ENCODE measurements at places on chromosomes 7 and 10.

DNA sequence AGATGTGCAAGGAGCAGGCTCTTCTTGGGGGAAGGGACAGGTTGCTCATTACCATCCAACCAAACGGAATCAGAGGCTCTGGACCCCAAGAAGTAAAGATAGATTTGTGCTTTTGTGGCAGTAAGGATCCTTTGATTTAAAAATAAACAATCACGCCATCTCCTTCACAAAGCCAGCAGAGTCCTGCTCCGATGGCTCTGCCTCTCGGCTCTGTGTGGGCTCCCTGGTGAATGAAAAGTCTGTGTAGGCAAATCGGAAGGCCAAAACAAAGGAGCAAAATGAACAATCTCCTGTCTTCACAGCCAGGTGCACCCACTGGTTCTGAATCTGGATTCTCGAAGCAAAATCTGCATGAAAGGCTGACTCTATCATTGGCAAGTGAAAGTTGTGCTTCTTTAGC lies 3.8 kb downstream of the PTPRN2 start:
- no peak for DNase-seq

DNA sequence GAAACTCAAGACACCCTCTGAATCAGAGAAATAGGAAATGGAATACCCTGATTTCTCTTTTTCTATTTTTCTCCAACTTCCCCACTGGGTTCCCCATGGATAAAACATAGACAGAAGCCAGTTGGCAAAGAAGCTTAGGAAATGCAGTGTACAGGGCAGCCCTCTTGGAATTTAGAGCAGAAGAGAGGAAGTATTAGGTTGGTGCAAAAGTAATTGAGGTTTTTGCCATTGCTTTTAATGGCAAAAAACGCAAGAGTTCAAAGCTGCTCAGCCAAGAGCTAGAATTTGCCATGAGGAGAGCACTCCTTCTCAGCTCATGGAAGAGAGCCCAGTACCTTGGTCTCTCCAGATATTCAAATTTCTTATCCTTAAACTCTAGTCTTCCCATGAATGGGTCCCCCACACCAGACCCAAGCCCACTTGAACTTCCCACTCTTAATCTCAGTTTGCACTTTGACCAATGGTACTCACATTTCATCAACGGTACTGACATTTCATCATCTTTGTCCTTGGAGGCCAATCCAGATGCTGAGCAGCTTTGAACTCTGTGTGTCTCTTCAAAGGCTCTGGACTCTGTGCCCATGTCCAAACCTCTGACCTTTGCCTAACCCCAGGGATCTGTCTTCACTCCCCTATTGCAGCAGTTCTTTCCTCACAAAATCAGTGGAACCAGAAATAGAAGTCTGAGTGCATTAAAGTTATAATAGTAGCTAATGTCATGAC lies 73.2 kb upstream of the PPP1R3C start:
- no peak for DNase-seq

GRCh38 chr7:118349604-118350003 lies 125.1 kb downstream of the ANKRD7 start:
- no peak for DNase-seq

- DNase-seq: no peak
Observed at GRCh38 chr7:76997381-76998284, 34.5 kb downstream of the SPDYE17 start.

DNA sequence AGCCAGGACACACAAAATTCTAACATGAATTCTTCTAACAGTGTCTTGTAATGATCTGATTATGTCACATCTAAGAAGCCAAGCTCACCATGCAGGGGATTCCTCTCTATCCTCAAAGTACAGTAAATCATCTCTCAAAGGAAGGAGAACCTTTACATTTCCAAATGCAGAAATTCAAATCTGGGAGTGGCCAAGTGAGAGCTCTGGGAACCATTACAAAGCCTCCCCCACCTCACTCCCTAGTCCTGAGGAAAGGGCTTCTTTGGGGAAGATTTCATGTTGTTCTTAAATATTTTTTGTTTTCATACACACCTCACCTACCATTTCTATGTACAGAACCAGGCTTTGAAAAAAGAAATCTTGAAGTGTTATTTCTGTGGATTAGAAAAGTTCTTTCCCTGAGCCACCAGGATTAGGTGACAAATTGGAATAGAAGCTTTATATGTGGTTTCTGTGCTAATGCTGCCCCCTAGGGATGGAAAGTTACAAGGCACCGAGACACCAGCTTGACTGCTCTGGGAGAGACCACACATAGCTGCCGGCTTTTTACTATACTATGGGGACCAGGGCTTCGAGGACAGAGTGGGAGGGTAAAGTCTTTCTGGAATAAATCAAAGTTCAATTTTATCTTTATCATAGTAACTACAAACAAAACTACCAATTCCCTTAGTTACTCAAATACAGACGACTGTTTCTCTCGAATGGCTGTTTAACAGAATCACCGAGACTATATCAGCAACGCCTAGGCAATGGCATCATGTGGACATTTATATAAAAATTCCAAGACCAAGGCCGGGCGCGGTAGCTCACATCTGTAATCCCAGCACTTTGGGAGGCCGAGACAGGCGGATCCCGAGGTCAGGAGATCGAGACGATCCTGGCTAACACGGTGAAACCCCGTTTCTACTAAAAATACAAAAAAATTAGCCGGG lies 116.1 kb downstream of the RNF216 start:
- DNase-seq: peak; percentile 30

DNA sequence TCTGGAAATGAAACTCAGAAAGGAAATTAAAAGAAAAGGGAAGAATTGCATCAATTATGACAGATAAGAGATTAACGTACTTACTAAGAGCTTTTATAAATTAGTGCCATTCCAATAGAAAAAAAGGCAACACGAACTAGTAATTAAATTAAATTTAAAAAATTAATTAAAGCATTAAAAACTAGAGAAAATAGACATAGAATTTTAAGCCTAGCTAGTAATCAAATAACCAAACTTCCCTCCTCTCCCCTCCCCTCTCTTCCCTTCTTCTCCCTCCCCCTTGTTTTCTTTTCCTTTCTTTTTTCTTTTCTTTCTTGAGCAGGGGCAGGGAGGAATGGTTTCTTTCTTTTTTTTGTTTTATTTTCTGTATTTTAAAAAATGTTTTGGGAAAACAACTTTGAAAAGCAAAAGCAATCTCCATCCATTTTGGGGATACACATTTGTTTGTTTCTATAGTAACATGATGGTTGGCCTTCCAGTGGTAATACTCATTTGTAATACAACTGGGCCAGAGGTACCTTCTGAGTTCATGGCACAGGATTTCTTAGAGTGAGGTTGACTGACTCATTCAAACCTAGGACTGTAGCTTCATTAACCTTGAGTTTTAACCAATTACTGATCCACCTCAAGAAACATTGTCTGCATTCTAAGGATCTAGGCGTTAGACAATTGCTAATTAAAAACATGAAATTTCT lies 132.6 kb downstream of the ST7 start:
- DNase-seq: no peak

- DNase-seq: peak; percentile 17
Observed at GRCh38 chr10:132186488-132187429, at the start of gene DPYSL4. TSS of gene DPYSL4 (plus strand) at chr10:132186948. CDS start at chr10:132187064, 116 bp downstream.

GRCh38 chr10:125121003-125121402 lies 39.4 kb downstream of the CTBP2 start:
- DNase-seq: no peak

DNA sequence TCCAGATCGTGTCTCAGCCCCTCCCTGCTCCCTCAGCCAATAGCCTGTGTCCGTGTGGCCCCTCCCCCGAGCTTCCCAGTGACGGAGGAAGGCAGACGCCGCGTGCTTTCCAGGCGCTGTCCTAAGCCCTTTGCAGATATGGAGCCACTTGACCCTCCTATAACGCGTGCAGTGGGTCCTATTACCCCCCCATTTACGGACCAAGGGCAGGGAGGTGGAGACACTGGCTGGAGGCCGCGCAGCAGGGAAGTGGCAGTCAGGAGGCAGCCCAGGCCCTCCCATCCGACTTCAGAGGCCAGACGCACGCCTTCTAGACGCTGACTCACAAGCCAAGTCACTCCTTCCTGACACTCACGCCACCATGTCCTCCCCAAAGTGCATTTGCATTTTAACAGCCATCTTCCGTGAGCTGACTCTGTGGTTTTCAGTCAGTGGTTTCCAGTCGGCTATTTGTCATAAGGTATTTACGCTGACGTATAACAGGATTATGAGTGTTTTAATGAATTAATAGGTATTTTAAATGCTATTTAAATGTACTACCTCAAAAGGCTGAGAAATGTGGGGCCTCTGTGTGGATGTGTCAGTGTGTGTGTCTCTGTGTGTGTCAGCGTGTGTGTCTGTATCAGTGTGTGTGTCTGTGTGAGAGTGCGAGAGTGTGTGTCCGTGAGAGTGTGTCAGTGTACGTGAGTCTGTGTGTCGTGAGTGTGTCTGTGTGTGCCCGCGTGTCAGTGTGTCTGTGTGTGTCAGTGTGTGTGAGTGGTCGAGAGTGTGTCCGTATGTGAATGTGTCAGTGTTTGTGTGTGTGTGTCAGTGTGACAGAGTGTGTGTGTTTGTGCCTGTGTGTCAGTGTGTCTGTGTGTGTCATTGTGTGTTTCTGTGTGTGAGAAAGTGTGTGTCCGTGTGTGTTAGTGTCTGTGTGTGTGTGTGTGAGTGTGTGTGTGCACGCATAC lies 92.0 kb upstream of the INSIG1 start:
- DNase-seq: peak; percentile 86

- no peak for DNase-seq
Observed at GRCh38 chr7:100169147-100169850, 882 bp upstream of the GAL3ST4 start.

- DNase-seq: no peak
Observed at GRCh38 chr7:116836048-116836447, 26.3 kb upstream of the CAPZA2 start.

DNA sequence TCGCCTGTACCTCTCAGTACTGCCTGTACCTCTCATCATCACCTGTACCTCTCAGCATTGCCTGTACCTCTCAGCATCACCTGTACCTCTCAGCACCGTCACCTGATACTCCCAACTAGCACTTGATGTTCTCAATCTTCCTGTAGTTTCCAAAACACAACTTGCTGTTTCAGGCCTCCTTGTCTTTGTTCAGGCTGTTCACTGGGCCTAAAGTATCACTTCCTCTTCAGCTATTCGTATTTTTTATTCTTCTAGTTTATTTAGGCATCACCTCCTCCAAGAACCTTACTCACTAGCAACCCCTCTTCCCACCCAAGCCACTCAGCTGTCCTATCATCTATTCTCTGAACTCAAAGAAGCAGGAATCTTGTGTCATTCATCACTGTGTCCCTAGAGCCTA lies 24.1 kb downstream of the OR6B1 start:
- no peak for DNase-seq

GRCh38 chr7:123424463-123424862 lies 109.9 kb downstream of the IQUB start:
- DNase-seq: no peak

DNA sequence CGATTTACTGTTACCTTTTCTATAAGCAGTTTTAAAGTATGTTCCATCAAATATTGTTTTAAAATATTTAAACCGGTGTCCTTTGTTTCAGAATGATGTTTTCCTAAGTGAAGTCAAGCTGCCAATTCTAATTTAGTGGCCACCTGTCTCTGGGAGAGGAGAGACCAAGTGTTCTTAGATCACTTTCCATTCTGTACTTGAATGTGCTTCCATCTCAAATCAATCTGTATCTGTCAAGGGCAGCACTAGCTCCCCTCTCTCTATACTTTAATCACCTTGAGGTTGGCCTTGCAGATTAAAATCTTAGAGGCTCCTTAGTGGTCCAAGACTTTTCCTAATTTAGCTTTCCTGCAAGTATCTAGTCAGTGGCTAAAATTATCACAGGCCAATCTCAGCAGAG lies 49.6 kb downstream of the LGI1 start:
- no peak for DNase-seq

DNA sequence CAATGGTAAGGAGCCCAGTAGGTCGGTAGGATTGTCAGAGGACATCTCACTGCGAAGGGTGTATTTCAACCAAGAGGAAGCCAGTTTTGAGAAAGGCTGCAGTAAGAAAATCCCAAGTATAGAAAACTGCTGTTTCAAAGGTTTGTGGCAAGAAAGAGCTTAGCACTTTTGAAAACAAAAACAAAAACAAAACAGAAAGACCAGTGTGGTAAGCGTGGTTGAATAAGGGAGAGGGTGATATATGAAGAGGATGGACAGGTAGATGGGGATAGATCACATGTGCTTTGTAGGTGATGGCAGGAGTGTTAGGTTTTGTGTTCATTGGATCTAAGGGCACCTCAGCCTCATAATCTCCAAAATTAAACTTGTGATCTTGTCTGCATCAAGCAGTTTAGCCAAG lies 141.6 kb upstream of the WNT16 start:
- no peak for DNase-seq

- no peak for DNase-seq
Observed at GRCh38 chr10:37436357-37436756, 311.0 kb downstream of the ANKRD30A start.

DNA sequence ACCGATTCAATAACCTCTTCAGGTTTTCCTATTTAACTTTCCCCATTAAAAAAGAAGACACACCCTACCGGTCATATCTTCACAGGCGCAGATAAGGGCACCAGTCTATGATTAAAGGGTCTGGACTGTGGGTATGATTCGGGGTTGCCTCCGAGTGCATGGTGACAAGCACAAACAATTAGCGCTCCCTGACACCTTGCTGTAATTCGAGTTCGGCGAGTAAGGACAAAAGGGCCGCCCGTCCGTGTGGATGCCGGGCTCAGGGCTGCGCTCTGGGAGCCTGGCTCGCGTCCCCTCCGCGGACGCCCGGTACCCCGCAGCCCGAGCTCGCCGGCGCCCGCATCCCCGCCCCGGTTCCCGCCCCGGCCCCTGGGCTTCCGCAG lies 111.9 kb upstream of the RHEB start:
- DNase-seq: no peak

GRCh38 chr10:13417459-13418126 lies 69.5 kb upstream of the SEPHS1 start:
- no peak for DNase-seq

- DNase-seq: peak; percentile 8
Observed at GRCh38 chr7:73647725-73648592, 19.7 kb upstream of the VPS37D start.

GRCh38 chr10:114157912-114158311 lies 16.1 kb downstream of the CCDC186 start:
- no peak for DNase-seq

GRCh38 chr7:29604052-29604451 lies 40.4 kb downstream of the PRR15 start:
- DNase-seq: no peak

- no peak for DNase-seq
Observed at GRCh38 chr10:23556727-23557440, 118.0 kb downstream of the OTUD1 start.

- no peak for DNase-seq
Observed at GRCh38 chr10:32951111-32951510, 6.9 kb downstream of the ITGB1 start.

GRCh38 chr7:115009736-115010440 lies 88.0 kb downstream of the MDFIC start:
- DNase-seq: no peak

GRCh38 chr7:19557726-19558465 lies 150.9 kb downstream of the POLR1F start:
- no peak for DNase-seq

- DNase-seq: no peak
Observed at GRCh38 chr10:121595806-121596688, 2.2 kb downstream of the FGFR2 start.

DNA sequence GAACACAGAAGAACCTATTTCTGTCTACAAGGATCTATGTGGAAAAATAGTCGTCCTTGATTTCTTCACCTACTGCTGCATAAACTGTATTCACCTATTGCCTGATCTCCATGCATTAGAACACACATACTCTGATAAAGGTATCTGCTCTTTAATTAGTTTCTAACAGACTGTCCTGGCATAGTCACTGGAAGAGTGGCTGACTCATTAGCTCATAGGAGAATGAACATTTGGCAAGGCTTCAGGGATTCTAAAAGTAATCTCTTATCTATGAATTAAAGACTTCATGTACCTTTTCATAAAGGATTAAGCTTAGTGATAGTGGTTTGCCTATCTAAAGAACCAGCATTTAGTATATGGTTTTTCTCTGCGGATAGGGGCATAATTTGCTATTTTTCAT lies 4.1 kb downstream of the NHLRC2 start:
- DNase-seq: no peak

All from stimulated activated CD8-positive, alpha-beta memory T cell treated with anti-CD3 and anti-CD28 coated beads, Interleukin-2, amount 100 ng/mL, for 48 hours (primary cell).